ENCODE measurements at places on chromosomes 1 and 21.

GRCh38 chr1:201954263-201955008 is 867 bp upstream of the TIMM17A start:
- no peak for DNase-seq

GRCh38 chr1:51432146-51432545 is 86.9 kb downstream of the EPS15 start:
- no peak for DNase-seq

GRCh38 chr1:67559222-67559700 is 125.7 kb upstream of the GADD45A start:
- peak; percentile 96 for DNase-seq

DNA sequence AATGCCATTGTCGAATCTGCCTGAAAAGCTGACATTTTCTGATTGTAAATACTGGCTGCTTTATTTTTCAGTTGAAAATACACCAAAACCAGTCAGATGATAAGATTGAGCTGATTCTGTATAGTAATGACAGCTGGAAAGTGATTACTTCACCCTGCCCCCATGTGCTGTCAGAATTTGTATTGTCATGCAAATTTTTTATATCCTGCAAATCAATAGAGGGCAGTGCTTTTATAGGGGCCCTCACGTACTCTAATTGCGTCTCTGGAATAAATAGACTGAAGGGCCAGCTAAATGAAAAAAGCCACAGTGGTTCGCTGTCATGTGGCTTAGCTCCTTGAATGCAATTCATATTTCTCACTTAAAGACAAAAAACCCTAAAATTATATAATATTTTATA is 208.6 kb downstream of the LHX8 start:
- DNase-seq, result no peak

DNA sequence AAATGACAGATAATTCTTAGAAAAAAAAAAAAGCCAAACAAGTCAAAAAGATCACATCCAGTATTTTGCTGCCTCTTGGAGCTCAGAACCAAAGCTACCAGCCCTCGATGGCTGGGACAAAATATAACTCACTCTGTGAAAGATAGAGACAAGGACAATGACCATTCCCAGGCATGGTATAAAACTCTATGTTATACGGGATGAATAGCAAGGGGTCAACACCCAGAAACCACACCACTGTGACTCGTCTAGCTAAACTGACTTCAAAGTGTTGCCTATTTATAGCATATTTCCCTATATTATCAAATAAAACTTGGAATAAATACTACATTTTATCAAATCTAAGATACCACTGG is 10.1 kb downstream of the TMEM63A start:
- DNase-seq, result no peak

DNA sequence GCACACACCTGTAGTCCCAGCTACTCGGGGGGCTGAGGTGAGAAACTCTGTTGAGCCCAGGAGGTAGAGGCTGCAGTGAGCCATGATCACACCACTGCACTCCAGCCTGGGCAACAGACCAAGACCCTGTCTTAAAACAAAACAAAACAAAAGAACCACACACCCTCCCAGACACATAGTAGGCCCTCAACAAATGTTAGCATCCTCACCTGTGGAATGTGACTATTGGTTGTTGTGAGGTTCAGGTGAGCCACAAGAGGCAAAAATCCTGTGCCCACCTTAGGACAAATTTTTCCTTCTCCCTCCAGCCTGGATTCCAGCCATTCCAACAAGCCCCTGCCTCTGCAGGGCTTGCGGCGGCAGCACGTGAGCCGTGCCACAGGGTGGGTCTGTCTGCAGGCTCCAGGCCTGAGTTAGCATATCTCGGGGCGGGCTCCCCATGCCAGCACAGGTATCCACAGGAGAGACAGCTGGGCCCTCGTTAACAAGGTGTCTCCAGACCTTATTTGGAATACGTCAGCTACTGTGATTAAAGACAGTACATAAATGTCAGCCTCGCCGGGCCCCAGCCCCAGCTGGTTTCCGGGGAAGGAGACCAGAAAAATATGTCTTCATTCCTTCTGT is 17.4 kb downstream of the C1QB start:
- no peak for DNase-seq

GRCh38 chr1:100767176-100767890 is 47.8 kb downstream of the VCAM1 start:
- no peak for DNase-seq

DNA sequence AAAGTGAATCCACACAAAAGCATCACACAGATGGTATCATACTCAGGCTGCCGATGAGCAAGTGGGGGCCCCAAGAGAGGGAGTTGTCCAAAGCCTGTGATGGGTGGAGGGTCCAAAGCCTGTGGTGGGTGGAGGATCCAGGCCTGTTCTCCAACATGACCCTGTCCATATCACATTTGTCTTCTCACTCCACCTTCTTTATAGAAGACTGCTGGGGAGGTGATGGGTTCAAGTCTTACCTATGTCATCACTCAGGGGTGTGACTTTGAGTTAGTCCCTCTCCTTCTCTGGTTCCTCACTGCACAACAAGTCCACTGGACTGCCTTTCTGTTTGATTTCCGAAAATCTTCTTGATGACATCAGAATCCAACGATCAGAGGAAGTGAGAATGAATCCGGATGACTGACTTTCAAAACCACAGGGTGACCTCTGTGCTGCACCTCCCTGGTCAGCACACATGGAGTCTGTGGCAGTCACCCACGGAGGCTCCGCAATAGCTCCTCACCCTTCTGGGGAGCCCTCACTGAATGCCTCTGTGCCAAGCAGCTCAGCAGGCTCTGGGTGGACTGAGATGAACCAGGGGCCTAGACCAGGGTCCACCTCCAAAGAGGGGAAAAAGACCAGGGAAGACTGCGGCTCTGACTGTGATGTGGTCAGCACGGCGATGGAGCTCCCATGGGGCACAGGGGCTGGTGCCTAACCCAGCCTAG is 166.8 kb downstream of the HIVEP3 start:
- peak; percentile 82 for DNase-seq

DNA sequence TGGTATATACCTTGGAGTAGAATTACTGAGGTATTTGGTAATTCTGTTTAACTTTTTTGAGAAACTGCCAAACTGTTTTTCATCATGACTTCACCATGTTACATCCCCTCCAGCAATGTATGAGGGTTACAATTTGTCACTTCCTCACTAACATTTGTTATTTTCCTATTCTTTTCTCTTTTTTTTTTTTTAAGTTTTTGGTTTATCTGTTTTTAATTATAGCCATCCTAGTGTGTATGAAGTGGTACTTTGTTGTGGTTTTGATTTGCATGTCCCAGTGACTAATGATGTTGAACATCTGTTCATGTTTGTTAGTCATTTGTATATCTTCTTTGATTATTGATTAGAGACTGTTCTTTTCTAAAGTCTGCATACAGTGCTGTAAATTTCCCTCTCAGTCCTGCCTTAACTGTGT is 147.3 kb downstream of the HS2ST1 start:
- no peak for DNase-seq

DNA sequence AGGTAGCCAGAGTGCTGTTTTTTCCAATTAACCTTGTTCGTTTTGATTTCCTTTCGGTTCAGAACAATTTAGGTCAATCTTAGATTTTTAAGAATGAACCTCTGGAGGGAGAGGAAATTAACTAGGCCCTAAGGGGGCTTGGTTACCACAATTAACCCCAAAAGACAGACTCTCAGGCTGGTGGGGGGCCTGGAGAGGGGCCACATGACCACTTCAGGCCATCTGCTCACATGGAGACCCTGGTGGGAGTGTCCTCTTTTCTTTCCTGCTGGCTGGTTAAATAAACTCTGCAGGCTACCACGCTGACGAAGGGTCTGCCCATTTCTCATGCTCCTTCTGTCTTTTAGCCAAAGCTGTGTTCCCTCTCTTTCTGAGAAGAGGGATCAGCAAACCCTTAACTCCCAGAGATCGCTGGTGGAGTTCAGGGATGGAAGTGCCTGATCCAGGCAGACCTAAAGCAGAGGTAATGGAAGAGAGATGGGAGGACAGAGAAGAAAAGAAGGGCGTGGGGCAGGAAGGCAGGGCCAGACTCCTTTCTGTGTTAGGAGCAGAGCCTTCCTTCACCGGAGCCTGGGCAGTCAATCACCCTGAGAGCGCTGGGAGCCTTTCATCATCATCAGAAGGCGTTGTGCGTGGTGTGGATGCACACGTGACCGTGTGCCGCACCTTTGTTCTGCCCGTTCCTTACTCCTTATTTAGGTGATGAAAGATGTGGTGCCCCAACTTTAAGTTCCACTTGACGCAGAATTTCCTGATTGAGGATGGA is 58.5 kb downstream of the KIF26B start:
- no peak for DNase-seq

- DNase-seq, result no peak
Measured at GRCh38 chr1:198927129-198927528, 288.3 kb downstream of the PTPRC start.

DNA sequence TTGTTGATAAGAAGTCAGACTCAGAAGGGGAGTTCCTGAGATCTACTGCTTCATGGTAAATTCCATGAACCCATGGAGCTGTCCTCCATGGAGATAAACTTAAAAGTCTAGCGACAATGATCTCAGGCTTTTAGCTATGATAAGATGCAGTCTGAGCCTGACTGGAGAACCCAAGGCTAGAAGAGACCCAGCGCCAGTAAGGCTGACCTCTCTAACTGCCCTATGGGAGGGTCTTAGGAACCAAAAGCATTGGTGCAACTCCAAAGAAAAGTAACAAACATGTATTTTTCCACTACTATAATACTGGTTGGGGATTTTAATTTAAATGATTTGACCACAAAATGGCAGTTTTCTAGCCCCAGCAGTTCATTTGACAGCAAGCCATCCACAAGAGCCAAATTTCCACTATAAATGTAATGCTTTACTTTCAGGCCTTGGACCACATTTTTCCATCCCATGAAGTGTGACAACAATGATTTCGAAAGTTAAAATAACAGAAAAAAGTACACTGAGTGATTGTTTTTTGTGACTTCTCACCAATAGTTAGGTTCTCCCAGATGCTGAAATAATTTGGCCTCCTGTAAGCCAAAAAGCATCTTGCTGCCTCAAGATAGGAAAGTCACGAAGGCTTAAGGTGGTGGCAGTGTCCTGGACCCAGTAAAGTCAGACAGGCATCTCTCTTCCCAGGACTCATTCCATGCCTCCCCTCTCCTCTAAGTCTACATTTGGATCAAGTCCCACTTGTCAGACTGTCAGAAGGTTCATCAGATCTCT is 43.1 kb upstream of the EXOSC10 start:
- DNase-seq, result no peak

DNA sequence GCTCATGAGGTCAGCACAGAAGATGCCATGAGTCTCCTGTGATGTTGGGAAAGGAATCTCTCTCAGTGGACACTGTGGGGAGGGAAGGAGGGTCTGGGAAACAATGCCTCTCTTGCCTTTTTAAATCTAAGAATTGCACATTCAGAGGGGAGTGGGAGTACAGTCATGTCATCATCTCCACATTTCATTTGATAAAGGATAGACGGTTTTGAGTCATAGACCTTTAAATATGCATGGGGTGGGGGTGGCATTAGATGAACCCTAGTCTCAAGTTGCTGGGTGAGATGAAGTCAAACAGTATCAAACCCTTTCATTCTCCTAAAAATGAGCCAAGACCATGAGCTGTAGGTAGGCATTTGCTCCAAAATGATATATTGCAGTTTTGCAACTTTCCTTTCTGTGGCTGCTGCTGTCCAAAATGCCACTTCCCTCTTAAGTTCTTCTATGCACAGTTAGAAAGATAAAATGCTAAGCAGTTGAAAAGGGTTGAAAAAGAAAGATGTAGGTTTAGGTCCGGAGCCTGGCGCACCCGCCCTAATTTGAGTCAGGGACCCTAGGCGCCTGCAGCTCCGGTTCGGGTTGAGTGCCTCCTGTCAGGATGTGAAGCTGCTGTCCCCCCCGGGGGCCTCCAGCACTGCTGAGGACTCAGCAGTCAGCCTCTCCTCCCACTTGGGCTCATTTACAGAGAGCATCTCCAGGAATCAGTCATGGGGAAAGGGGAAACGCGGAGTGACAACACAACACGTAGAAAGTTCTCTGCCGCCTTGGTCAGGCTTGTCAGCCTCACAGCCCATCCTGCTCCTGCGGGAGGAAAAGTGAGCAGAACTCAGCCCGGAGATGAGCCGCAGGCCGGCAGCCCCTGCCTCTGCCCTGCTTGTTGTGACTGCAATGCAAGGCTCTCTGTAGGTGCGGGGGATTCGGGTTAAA is 479.3 kb upstream of the RUNX1 start:
- DNase-seq, result peak; percentile 74

DNA sequence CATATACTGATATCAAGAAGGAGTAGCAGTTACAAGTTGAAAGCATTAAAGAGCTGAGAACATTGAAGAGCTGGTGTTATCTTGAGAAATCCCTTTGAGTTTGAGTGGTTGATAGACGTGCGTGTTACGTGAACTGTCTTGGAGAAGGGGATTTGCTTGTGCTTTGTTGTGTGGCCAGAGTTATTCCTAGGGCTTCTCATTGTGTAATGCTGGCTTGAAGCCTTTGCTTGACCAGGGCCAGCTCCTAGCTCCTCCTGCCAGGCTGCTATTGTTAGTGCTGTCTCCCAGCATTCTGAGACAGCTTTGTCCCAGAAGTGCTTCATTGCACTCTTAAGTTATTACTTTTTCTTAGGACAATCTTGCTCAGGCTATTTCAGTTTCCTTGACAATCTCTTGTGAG is 116.2 kb upstream of the KCNK2 start:
- no peak for DNase-seq

DNA sequence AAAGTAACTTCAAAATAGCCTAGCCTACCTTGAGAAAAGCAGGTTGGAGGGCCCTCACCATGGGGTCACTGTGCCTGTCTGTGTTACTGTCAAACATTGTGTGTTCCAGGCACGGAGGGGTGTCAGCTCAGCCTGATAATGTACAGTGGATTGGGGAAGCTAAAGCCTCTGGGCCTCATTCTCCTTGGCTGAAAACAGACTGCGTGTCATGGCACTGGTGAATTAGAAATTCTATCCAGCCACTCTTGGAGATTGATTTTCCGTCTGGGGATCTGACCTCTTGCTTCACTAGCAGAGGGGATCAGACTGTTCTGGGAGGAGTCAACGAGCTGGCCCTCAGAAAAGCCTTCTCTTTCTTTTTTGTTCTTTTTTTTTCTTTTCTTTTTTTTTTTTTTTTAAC is 123.5 kb upstream of the HOOK1 start:
- DNase-seq, result no peak

GRCh38 chr1:145985502-145986439 is 10.6 kb downstream of the TXNIP start:
- no peak for DNase-seq

DNA sequence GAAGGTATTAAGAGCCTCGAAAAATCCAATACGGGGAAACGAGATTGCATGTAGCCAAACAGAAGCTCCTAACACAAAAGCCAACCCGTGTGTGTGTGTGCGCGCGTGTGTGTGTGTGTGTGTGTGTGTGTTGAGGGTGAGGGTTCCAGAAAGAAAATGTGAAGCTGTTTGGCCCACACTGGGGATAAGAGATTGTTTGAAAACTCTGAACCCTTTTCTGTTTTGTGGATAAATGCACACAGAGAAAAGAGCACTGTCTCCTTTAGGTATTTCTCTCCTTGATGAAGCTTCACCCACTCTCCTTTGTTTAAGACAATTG is 1.9 kb downstream of the WLS start:
- DNase-seq, result no peak

- no peak for DNase-seq
Measured at GRCh38 chr21:43371786-43372185, 55.1 kb downstream of the SIK1 start.

All from posterior vena cava (tissue), 2 donors.